ENCODE measurements at places on chromosomes 6 and 20.

GRCh38 chr6:130907687-130908086 is 80.5 kb downstream of the SMLR1 start:
- DNase-seq = no peak

- DNase-seq = no peak
Measured at GRCh38 chr6:110953633-110954303, 4.7 kb upstream of the GTF3C6 start.

DNA sequence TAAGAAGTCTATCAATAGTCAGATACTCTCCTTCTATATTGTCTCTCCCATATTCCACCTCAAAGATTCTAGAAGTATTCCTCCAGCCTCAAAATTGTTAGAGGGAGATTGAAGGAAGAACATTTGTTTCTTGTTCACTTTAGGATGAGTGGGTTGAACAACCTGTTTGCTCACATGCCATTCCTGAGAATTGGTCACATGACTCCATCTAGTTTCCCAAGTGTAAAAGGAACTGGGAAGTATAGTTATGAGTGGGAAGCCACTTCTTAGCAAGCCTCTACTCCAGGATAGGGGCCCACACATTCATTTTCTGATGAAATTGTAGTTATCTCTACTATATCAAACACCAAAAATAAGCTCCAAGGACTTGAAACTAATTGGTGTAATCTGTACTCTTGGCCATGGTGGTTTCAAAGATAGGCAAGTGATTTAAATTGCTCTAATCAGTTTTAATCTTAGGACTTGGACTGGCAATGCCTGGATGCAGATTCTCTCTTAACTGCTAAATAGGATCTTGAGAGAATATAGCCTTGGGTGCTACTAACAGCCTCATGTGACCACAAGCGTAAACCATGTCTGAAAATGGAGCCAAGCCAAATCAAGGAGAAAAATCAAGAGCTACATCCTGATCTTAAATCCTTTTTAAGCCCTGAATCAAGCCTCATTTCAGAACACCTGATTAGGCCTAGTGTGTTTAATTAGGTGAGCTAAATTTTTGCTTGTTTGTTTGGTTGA is 758.7 kb upstream of the MAN1A1 start:
- DNase-seq = no peak

DNA sequence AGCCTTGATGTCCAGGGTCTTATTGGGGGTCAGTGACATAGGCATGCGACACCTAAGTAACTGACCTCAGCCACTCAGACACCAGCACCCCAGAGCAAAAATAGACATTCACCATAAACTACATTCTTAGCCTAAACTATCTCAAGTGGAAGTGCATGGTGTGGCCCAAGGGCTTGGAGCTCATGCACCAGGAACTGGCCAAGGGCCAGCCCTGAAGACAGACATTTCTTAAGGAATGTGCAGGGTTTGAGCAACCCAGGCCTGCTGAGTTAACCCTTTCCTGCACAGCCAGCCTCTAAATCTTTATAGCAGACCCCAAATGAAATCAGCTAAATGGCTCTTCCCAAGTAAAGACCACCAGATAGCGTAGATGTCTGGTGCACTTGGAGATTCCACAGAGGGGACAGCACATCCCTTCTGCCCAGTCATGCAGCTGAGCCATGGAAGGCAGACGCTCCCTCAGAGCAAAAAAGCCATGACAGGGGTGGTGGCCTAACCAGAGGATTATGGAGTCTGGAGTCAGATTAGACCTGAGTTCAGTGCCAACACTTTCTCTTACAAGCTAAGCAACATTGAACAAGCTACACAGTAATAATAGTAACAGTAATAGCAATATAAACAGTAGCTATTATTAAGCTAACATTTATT is 222.6 kb downstream of the ZMYND8 start:
- DNase-seq = no peak

DNA sequence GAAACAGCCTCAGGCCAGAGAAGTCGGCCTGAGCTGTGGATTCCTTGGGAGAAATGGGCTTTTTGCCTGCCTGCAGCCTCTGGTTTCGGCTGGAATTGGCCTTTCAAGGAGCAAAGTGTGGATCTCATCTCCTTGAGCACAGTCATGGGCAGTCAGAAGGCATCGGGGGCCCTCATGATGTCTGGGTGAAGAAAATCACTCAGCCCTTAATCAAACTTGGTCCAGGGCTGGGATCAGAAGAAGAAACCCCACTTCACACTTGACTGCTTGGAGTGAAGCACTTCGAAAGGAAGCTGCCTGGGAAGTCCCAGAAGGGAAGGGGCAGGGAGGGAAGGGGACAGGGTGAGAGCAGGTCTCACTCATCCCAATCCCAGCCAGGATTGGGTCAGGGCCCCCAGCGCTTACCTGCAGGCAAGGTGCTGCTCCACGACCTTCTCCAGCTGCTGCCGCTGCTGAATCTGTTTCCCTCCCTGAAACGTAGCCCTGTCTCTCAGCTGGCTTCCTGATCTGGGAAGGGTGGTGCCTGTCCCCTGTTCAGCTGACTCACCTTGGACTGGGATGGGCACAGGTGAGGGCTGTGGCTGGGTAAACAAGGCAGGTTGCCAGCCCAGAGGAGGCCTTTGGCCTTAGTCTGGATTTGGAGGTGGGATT is at the start of gene SDCBP2:
TSS of gene SDCBP2 (minus strand) at position 460 of the 651 bp plus-strand sequence. CDS start 8,723 bp downstream, outside the sequence.
- DNase-seq = no peak

- no peak for DNase-seq
Measured at GRCh38 chr6:109008537-109009235, 86.0 kb downstream of the SESN1 start.

GRCh38 chr6:165178056-165178455 is 131.3 kb downstream of the C6orf118 start:
- DNase-seq = no peak
